ENCODE measurements at places on chromosomes 12 and 14.

DNA sequence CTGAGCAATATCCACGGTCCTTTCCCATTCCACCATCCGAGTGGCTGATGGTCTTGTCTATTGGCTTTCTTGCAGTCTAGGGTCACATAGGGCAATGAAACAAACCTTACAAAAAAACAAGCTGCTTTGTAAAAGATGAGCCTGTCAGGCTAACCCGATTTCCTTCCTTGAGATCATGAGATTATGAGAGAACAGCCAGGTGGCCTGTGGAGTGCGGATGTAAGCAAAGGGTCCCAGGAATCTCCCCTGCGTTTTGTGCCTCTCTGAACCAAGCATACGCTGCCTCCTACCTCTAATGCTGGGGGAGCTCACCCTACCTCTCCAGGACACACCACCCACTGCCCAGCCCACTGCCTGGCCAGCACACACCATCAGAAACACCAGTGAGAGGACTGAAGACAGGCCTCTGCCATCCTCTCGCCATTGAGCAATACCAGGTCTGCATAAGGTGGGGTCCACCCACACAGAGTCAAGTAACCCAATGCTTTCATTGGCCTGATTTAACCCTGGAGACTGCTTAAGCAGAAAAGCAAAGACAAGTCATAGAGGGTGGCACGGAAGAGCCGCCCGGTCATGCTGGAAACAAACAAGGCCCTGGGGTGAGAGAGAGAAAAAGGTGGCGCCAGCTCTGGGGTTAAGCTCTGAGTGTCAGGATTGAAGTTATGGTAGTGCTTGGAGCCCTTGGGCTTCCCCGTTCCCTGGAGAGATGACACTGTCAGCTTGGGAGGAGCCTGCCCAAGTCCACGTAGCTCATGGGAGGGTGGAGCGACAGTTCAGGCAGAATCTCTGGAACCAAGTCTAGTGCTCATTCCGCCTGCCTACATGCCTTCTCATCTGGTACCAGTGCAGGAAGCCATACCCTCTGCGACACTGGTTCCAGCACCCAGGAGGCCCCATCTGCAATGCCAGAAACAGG is 46.6 kb downstream of the CALM1 start:
- DNase-seq = no peak

- no peak for DNase-seq
Measured at GRCh38 chr14:80428671-80429070, 217.4 kb upstream of the DIO2 start.

- no peak for DNase-seq
Measured at GRCh38 chr12:32454866-32455265, 55.5 kb downstream of the FGD4 start.

DNA sequence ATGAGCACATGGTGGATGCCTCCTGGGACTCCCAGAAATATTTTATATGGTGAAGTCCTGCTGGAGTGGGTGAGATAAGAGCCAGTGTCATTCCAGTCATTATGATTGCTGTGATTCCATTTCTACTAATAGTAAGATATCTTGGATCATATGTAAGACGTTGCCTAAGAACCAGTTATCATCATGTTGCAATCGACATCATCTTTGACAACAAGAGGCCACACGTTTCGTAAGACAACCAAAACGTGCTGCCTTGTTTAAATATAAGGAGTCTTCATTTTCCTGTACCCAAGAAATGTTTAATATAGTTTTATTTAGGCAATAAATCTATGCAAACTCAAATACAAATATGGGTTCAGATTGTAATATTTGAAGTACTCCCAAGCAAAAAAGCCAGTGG is 58.4 kb downstream of the SPTSSA start:
- DNase-seq = no peak

DNA sequence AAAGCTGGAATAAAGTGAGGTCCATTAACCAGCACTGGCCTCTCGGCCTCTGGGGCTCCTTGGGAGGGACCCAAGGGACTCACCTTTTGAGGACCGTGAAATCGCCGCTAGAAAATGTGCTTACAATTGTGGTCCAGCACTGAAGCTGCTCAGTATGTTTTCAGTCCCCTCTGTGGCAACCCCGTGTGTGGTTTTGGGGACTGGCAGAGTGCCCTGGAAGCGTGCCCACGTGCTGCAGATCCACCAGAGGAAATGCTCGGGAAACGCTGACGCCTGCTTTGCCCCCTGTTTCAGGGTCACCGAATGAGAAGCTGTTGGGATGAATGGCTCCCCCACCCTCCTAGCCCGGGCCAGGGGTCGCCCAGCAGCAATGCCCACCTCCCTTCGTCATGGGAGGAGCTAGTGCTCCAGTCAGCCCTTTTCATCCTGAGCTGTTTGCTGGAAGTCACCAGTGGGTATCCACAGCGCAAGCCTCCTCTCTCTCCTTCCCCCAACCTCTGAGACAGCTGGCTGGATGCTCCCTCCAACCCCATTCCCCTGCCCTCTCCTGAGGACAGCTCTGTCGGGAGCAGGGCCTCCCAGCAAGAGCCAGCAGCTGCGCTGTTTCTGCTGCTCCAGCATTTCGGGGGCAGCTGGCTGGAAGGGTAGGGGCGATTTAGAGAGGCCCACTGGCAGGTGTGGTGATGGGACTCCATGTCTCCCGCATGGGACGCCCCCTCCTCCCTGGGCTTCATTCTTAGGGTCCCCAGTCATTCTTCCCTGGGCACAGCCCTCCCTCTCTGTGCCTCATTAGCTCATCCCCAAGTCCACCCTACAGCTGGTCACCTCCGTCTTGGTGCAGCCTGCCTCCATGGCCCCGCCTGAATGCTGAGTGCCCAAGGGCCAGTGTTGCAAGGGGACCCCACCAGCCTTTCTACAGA is 33.2 kb upstream of the PPP1R13B start:
- no peak for DNase-seq

GRCh38 chr14:44339862-44340261 is 167.2 kb downstream of the FSCB start:
- no peak for DNase-seq

DNA sequence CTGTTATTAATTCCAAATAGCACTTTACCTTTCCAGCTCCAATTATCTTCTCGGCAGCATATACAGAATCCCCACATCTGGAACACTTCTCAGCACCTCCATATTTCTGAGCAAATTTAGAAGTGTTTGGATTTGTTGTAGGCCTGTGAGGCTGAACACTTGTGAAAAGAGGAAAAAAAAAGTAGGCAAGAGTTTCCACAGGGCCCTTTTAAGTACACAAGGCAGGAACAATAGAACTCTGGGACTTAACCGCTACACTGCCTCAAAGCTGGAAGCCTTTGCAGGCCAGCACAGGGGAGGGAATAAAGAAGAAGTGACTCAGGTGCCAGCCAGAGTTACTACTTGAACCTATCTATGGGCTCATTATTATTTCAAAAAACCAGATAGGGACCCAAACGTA is 18.6 kb downstream of the CSRP2 start:
- DNase-seq = no peak

- DNase-seq = no peak
Measured at GRCh38 chr14:69137843-69138535, 14.9 kb downstream of the DCAF5 start.

DNA sequence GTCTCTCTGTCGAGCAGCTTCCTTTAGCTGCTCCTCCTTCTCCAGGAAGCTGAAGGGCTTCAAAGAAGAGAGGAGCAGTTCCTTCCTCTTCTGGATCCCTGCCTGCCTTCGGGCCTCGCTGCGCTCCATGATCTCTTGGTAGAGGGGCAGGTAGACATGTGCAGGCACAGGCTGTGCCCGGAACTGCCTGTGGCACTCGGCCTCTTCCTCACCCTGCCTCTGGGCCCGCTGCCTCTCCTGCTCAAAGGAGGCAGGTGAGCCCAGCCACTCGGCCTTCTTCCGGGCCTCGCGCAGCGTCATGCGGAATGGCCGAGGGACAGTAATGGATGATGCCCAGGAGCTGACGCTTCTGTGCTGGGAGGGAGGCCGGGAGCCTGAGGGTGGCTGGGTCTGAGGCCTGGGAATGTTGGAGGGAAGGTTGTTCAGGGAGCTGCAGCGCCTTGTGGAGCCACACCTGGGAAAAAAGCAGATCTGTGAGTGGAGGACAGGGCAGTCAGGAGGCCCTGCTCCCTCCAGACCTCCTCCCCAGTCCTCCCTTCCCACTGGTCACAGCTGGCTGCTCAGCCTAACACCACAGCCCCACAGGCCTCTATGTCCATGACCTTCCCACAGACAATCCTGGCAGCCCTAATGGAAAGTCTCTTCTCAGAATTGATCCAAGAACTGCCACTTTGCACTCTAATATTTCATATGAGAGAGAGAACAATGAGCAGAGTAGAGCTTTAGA is 5.3 kb downstream of the FAM161B start:
- no peak for DNase-seq

- no peak for DNase-seq
Measured at GRCh38 chr14:47012533-47013280, 361.1 kb upstream of the RPL10L start.

DNA sequence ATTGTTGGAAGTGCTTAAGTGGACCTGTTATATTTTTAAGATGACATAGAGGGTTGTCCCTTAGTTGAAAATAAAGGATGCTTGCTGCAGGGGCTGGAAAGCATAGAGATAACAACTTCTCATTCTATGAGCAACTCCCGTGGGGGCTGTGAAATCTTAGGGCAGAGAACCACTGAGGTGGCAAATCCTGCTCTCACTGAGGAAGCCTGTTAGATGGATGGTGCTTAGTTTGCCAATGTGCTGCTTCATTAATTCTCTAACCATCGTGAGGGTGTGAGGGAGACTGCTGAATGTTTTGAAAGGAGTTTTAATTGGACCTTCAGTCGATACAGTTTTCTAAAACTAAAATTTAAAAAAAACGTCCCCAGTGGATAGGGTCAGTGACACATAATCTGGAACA is 46.5 kb downstream of the PTPRO start:
- DNase-seq = no peak

DNA sequence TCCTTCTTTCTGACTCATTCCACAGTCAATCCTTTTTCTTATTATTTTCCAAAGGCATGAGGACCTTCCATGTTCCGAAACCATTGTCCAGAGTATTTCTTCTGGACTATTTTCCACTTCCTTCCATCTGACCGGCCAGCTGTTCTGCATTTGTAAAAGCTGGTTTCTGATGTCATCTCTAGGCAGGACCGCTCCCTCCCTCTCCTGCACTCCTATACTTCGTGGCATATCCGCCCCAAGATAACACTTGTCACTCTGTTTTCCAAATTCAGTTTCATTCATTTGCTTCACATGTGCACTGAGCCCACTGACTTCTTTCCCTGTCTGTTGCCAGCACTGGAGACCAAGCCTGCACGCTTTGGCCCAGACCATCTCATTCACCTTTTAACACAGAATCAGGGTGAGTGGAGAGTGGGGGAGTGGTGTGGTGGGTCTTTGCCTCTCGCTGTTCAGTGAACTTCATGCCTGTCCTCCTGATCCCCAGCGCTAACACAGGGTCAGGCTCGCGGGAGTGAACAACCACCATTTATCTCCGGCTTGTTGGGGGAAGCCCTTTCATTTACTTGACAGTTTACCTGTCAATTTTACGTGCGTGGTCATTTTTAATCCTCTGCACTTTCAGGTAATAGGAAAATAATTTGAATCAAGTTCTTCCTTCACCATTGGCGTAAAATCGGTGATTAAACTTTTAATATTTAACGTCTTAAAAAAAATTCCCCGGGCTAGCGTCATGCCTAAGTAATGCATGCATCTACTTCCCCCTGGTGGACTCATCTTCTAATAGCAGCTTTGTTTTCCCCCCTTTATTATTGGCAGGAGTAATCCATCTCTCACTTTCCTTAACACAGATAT is 52.5 kb downstream of the C12orf75 start:
- no peak for DNase-seq

GRCh38 chr12:107135177-107135576 is 41.8 kb upstream of the CRY1 start:
- DNase-seq = no peak

GRCh38 chr12:115962216-115962615 is 315.3 kb downstream of the MED13L start:
- DNase-seq = no peak

Data from activated CD4-positive, alpha-beta T cell treated with anti-CD3 and anti-CD28 coated beads, Interleukin-2, amount 50 U/mL, for 4 hours (primary cell).